Aortic smooth muscle cell (primary cell): ENCODE measurements at places on chromosomes 3 and 15. TPM values are rescaled to one million over a fixed set of nuclear protein-coding genes. Genes with fewer than 3 reads are reported as not detected.

Gene PRSS50
- total RNA-seq, result not detected in 2 replicates

Gene PAK6
- 0.13 TPM in 1 of 2 replicates, not detected in the other for total RNA-seq

Gene SOX14
- not detected in 2 replicates for total RNA-seq

Gene PLCB2
- 0.19 and 0.53 TPM in 2 replicates for total RNA-seq

Gene AAGAB
- 46.5 and 50.4 TPM in 2 replicates for total RNA-seq

Gene CHRD
- 1.7 and 2.4 TPM in 2 replicates for total RNA-seq

Gene UBA5
- 74.9 and 78.9 TPM in 2 replicates for total RNA-seq

Gene TERC
- total RNA-seq, result 36.7 and 65.9 TPM in 2 replicates

Gene PARP15
- 0.26 and 0.31 TPM in 2 replicates for total RNA-seq

Gene TRPM1
- not detected in 2 replicates for total RNA-seq

Gene OSBPL10
- total RNA-seq, result 10.7 and 12.7 TPM in 2 replicates

Gene PSMA4
- total RNA-seq, result 136 and 137 TPM in 2 replicates

Gene BNC1
- 0.06 and 0.13 TPM in 2 replicates for total RNA-seq

Gene CCNB2
- total RNA-seq, result 24.0 and 25.8 TPM in 2 replicates

Gene GHSR
- not detected in 2 replicates for total RNA-seq

Gene TMCO5A
- total RNA-seq, result not detected in 2 replicates

Gene SPTSSB
- total RNA-seq, result 0.44 TPM in 1 of 2 replicates, not detected in the other

Gene CLDN16
- total RNA-seq, result not detected in 2 replicates

Gene EIF2B5
- 36.0 and 41.0 TPM in 2 replicates for total RNA-seq

Gene PSTPIP1
- 1.1 and 1.8 TPM in 2 replicates for total RNA-seq

Gene ZBTB47
- total RNA-seq, result 42.4 and 48.6 TPM in 2 replicates

Gene ZNF80
- 0.06 TPM in 1 of 2 replicates, not detected in the other for total RNA-seq

Gene IDH2
- 40.4 and 50.1 TPM in 2 replicates for total RNA-seq

Gene CHRNB4
- total RNA-seq, result not detected in 2 replicates

Gene CASR
- total RNA-seq, result not detected in 2 replicates

Gene FOXB1
- total RNA-seq, result not detected in 2 replicates

Gene RPN1
- 390 and 459 TPM in 2 replicates for total RNA-seq

Gene RHO
- under 0.01 TPM in 1 of 2 replicates, not detected in the other for total RNA-seq

Gene GPR62
- under 0.01 TPM in 1 of 2 replicates, not detected in the other for total RNA-seq

Gene ASB14
- under 0.01 TPM in 1 of 2 replicates, not detected in the other for total RNA-seq

Gene CCR8
- not detected in 2 replicates for total RNA-seq

Gene NR2E3
- 0.06 and 0.13 TPM in 2 replicates for total RNA-seq

Gene GOLGA6L10
- total RNA-seq, result 0.13 and 0.37 TPM in 2 replicates

Gene PARP14
- total RNA-seq, result 49.3 and 64.0 TPM in 2 replicates

Gene DAPK2
- 2.4 and 2.9 TPM in 2 replicates for total RNA-seq

Gene ACP3
- not detected in 2 replicates for total RNA-seq

Gene MAP1A
- total RNA-seq, result 35.8 and 49.3 TPM in 2 replicates

Gene RAF1
- 116 and 118 TPM in 2 replicates for total RNA-seq

Gene SLC24A5
- not detected in 2 replicates for total RNA-seq

Gene BCL2A1
- total RNA-seq, result 0.12 and 0.26 TPM in 2 replicates

Gene OR5H6
- total RNA-seq, result not detected in 2 replicates

Gene FAM107A
- 0.99 and 1.2 TPM in 2 replicates for total RNA-seq

Gene MGLL
- 6.6 and 18.4 TPM in 2 replicates for total RNA-seq

Gene CSPG4
- 23.8 and 58.4 TPM in 2 replicates for total RNA-seq

Gene MEGF11
- not detected in 2 replicates for total RNA-seq

Gene LRTM1
- total RNA-seq, result not detected in 2 replicates

Gene RHCG
- total RNA-seq, result 0.13 TPM in 1 of 2 replicates, not detected in the other

Gene CCDC33
- 0.06 TPM in 1 of 2 replicates, not detected in the other for total RNA-seq

Gene LZTFL1
- 12.3 and 15.2 TPM in 2 replicates for total RNA-seq

Gene GP9
- not detected in 2 replicates for total RNA-seq

Gene DYNC1LI1
- 36.7 and 39.7 TPM in 2 replicates for total RNA-seq

Gene TIGIT
- total RNA-seq, result under 0.01 and 0.13 TPM in 2 replicates
